ENCODE measurements at places on chromosomes 16 and 17.
A peak's percentile ranks its signal among the peaks of the same experiment; 100 is the strongest.

DNA sequence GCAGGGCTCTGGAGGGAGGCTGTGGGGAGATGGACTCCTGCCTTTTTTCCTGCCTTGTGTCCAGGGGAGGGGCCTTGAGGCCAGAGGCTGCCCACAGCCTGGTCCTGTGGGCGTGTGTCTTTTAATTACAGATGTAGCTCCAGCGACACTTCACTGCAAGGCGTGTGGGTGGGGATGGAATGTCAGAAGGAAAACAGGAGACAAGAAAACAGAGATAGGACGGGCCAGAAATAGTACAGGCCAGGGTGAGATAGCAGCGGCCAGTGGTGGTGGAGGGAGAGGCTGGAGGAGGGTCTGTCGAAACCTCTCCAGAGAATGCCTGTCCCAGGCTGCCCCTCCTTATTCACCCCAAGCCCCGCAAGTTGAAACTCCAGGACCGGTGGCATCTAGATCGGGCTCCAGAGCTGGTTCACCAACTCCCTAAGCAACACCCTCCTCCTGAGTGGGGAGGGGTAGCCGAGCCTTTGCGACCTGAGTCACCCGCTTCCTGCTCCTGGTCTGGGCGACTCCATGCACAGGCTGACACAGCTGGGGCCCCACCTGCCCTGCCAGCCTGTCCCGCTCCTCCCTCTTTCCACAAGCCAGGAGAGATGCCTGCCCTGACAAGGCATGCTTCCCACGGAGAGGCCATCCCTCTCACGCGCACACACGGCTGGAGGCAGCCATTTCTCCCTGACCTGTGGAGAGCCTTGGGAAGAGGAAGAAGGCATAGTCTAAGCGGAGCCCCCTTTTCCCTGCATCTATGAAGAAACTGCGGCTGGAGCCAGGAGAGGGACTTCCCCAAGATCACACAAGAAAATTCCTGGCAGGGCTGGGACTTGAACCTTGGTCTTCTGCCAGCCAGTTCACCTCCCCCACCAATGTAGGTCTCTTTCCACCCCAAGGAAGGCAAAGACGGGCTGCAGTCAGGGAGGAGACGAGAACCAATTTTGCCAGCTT, 6.6 kb upstream of the JUP start:
- DNase-seq: no peak

- no peak for DNase-seq
These were observed 12.3 kb downstream of the PLXDC1 start for GRCh38 chr17:39139161-39139511.

- no peak for DNase-seq
These were observed 99.9 kb upstream of the GSE1 start for GRCh38 chr16:85513180-85513579.

GRCh38 chr16:66212428-66212827, 154.1 kb upstream of the CDH5 start:
- peak; percentile 48 for DNase-seq

GRCh38 chr16:369866-370436, 387 bp downstream of the MRPL28 start:
- DNase-seq: peak; percentile 83
